Activated T-cell treated with anti-CD3 and anti-CD28 coated beads for 48 hours (primary cell): ENCODE measurements at places on chromosomes 4 and X.
A peak's percentile ranks its signal among the peaks of the same experiment; 100 is the strongest.

DNA sequence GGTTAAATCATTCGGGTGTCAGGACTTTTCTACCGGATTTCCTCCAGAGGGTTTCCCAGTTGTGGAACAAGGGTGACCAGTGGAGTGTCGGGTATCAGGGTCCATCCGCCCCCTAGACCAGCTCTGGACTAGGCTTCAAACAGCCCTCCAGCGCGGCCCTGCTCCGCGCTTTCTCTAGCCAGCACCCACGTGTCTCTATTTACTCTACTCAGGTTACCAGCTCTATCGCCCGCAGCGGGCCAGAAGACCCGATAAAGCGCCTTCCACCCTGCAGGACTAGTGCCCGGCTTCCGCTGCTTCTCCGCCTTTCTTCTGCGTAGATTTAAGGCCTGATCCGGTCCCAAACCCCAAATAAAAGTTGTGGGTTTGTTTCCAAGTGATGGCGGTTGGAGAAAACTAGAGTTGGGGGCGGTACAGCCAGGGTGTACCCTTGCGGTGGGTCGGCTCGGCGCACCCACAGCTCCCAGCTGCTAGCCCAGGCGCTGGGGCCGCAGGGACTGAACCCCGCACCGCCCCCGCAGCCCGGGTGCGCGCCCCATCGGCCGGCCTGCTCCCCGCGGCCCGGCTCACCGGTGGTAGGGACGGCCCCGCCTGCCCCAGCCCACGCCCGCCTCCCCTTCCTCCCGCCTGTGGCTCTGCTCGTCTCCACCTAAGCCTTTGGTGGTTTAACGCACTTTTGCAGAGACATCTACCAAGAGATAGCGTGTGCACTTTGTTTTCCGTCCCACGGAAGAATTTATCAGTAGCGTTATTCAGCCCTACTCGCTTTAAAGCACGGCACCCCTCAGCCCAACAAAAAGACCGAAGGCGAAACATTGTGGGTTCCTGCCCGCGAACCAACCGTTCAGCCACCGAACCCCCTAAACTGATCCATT is 2.1 kb downstream of the LEF1 start:
- peak; percentile 69 for DNase-seq

DNA sequence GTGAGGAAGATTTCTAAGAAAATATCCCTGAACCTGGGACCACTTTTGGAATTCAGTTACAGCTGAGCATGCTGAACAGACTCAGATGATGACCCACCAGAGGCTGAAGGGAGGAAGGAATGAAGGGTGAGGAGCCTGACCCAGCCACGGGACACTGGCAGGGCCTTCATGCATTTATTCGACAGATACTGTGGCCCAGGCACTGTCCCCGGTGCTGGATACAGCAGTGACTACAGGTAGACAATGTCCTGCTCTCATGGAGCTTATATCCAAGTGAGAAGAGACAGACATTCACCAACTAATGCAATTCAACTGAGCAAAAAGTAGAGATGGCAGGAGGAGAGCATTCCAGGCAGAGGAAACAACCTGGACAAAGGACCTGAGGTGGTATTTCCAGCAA is 2.2 kb upstream of the IQSEC2 start:
- no peak for DNase-seq

DNA sequence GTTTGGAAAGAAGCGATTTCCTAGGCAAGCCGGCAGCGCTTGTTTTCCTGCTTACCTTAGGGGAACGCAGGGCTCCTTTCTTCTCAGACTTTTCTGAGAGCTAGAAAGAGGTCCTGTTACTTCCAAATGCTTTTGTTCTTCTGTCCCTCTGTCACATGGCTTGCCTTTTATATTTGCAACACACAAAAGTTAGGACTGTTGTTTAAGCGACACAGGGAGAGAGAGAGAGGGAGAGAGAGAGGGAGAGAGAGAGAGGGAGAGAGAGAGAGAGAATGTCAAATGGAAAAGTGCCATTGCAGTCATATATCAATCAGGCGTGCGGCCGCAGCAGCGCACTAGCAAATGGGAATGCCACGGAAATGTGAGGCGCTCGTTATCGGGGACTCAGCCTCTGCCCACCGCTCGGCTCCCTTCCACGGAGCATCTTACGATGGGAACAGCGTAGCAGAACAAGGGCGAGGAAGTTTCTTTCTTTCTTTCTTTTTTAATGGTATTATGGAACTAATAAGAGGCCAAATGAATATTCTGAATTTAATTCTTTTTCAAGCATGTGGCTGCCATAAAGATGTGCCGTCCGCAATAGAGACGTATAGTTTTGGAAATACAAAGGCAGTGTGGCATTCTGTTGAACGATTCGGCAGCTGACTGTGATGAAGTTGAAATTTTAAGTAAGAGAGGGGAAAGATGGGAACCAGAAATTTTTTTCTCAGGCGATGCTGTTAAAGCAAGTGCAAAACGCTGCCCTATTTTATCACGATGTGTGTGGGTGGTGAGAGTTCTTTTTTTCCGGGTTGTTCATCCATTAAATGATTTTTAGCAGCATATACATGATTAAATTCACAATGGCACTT is at the start of gene NDP:
TSS of gene NDP (minus strand) at position 142 of the 851 bp plus-strand sequence. CDS start 14,745 bp downstream, outside the sequence.
- no peak for DNase-seq

- no peak for DNase-seq
Measured at GRCh38 chr4:99165978-99166377, 21.9 kb upstream of the ADH4 start.

- DNase-seq: peak; percentile 30
Measured at GRCh38 chr4:108080747-108081146, 88.0 kb downstream of the LEF1 start.

DNA sequence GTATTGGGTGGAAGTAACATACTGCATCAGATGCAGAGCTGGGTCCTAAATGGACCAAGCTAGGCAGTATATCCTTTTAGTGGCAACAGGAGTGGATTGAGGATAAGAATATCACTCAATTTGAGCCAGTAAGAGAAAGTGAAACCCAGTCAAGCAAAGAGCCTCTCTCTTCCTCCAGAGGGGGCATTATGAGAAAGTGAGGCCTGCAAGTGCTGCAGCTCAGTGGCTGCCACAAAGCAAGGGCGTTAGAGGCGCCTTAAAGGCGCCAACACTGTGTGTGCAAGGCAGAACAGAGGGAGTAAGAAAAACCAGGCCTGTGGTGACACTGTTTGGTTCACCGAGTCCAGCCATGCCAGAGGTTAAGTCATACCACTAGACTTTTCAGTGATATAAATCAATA is 17.5 kb downstream of the STX18 start:
- DNase-seq: peak; percentile 18

- no peak for DNase-seq
Measured at GRCh38 chr4:184167576-184167975, 50.1 kb downstream of the ENPP6 start.

GRCh38 chrX:64427787-64428186 is 32.5 kb upstream of the MTMR8 start:
- DNase-seq: no peak

DNA sequence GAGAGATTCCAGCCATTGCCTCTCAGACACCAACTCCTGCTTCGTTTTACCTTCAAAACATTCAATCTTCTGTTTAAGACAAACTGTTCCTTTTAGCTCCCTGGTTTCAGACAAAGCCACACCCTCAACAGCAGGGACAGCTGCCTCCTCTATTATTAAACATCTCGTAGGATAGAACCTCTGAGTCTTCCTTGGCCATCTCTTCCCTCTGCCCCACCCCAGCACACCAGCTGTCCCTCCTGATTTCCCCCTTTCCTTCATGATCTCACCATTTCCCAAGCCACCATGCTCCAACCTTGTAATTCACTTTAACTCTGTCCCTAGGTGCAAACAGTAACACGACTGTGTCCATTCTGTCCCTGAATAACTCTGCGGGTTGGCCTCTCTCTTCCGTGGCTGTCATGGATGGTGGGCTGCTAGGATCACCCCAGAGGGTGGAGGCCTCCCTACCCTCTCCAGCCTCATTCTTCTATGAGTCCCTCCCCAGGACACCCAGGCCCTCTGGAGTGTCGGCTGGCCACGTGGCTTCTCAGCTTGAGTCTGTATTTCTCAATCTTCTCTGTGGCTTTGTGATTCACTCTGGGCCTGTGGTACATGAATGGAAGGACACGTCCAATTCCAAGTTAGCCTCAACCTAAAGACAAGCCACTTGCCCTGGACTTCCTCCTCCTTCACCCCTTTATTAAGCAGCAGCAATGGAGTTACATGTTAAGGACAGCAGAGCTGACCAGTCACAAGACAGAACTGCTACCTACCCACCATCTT is 349.9 kb downstream of the FBXW7 start:
- no peak for DNase-seq

- no peak for DNase-seq
Measured at GRCh38 chr4:15233264-15233597, 194.6 kb upstream of the C1QTNF7 start.

DNA sequence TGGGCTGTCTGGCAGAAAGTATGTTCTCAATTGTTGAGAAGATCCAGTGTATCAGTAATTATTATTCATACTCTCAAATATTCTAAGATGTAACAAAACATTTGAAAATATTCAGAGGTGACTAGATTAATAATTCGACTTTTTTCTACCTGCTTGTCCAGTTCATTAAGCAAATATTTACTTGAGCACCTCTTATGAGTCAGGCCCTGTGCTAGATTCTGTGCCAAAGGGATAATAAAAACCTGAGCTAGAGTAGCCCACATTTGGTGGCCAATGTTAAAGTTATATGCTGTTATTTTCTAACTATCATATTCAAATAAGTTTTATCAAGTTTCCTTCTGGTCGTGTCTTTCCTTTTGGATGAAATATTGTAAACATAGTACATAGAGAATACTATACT is 58.5 kb downstream of the ARHGAP10 start:
- no peak for DNase-seq

DNA sequence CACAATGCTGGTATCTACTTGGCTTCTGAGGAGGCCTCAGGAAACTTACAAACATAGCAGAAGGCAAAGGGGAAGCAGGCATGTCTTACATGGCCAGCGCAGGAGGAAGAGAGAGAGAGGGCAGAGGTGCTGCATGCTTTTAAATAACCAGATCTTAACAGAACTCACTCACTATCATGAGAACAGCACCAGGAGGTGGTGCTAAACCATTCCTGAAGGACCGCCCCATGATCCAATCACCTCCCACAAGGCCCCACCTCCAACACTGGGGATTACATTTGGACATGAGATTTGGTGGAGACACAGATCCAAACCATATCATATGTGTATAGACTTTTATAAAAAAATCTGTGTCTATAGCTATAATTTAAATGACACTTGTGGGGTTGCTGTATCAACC is 48.6 kb upstream of the ERVMER34-1 start:
- DNase-seq: no peak

GRCh38 chr4:73528171-73528570 is 46.6 kb downstream of the AFM start:
- no peak for DNase-seq

DNA sequence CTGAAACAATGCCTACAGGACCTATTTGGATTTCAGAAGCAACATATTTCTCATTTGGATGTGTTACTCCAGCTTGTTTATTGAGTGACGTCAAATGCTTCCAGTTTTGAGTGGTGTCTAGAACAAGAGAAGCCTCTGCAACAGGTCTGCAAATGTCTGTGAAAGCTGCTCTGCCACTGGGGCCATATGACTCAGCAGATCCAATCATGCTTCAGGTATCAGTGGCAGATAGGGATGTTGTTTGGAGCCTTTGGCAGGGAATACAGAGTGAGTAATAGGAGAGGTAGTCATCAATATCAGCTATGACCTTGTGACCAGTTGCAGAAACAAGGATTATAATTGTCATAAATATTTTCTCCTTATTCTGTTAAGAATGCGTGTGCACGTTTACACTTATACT is 141.1 kb upstream of the ZXDA start:
- DNase-seq: no peak

- DNase-seq: no peak
Measured at GRCh38 chr4:47198791-47199190, 167.4 kb downstream of the GABRB1 start.
